Right atrium auricular region (tissue), 2 donors: ENCODE measurements at places on chromosomes 16 and 17. TPM values are rescaled to one million over a fixed set of nuclear protein-coding genes. Genes with fewer than 3 reads are reported as not detected.
A peak's percentile ranks its signal among the peaks of the same experiment; 100 is the strongest.

DNA sequence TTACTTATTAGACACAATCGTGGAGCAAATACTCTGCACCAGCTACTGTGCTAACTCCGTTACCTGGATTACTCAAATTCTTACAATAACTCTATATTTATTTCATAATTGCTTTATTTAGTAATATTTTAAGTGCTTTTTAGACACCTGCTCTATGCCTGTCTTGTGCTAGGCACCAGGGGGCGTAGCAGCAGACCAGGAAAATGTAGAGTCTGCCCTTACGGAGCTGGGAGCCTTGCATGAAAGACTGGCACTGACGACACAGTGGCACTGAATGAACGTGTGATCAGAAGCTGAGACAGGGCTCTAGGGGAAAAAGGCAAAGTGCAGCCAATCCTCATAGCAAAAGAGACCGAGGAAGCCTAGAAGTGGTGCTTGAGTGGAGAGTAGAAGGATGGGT, 486.5 kb downstream of the CDH13 start:
- no peak for DNase-seq

GRCh38 chr17:4365628-4366326, 698 bp downstream of the UBE2G1 start:
- no peak for DNase-seq

DNA sequence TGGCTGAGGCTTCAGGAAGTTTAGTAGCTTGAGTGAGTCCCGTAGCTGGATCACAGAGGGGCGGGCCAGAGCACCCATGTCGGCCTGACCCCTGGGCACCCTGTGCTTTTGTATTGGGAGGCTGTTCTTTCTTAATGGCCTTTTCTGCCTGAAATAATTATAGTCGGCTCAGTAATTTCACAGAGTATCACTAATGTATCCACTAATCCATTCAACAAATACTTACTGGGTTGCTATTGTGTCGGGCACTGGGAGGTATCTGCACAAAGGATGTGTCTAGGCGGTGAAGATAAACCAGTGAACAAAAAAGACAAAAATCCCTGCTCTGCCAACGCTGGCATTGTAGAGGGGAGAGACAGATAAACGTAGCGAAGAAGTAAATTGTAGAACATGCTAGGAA, 318.6 kb downstream of the FOXL1 start:
- no peak for DNase-seq

DNA sequence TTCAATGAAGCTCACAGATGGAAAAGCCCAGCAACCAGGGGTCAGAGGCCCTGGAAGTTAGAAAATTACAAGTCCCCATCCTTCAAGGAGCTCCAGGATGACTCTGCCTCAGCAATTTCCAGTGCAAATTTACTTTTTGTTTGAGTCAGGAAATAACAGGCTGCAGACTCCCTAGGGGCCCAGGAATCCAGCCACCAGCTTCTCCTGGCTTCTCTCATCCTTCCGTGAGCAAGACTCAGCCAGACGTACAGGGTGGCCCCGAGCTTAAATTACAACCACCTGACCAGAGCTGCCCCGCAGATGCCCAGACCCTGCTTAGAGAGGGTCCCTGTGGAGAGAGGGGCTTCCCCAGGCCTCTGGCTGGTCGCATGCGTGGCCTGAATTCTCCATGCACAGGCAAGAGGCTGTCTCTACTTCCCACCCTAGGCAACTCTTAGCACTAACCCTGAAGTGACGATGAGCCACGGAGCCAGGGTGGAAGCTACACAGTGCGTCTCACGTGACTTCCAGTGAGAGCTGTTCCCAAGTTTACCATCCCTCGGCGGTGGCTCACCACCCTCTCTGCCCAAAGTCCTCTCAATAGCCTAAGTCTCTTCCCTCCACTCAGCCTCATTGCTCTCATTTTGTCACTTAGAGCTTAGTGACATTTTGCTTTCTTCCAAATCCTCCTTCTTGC, 27.1 kb downstream of the GPR142 start:
- DNase-seq, result no peak

HS3ST3A1 gene
- total RNA-seq, result 5.6 TPM

KRTAP1-1 gene
- not detected for total RNA-seq

DNA sequence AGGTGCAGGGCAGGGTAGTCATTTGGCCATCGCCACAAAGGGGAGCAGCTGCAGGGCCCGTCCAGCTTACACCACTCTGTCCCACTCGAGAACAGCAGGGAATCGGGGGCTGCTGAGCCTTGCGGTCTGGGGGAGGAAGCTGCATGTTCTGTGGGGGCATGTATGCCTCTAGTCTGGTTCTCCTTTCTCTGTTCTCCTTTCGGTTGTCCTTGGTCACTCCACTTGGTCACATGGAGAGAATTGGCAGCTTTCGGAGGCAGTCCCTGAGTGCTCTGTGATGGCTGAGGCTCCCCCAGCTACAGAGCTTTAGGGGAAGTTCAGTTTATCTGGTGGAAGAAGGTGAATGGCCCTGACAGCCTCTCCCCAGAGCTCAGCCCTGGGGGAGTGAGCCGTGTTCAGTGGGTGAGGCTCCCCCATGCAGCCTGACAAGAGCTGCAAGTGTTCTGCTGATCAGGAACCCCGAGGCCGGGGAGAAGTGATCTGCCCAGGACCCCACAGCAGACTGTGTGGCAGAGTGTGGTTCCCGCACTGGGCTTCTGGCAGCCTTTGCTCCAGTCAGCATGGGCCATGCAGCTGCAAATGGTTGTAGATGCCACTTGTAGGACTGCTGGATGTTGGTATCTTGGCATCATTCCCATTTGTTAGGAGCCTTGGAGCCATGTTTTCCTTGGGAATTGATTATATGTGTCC, 22.3 kb upstream of the SMPD3 start:
- peak; percentile 62 for DNase-seq

DNA sequence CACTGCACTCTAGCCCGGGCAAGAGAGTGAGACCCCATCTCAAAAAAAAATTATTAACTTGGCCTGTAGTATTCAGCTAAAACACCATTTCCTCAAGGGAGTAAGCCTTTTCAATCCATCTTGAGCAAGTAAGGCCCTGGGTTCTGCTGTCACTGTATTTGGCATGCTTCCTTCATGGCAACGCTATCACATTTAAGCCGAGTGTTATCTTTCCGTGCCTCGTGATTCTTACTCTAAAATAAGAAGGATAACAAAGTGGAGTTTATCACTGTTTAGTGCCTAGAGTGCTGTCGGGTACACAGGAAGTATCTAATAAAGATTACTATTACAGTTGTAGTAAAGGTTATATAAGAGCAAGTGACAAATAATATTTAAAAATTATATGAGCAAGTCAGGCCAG, 8.8 kb downstream of the VPS53 start:
- DNase-seq, result no peak

DNA sequence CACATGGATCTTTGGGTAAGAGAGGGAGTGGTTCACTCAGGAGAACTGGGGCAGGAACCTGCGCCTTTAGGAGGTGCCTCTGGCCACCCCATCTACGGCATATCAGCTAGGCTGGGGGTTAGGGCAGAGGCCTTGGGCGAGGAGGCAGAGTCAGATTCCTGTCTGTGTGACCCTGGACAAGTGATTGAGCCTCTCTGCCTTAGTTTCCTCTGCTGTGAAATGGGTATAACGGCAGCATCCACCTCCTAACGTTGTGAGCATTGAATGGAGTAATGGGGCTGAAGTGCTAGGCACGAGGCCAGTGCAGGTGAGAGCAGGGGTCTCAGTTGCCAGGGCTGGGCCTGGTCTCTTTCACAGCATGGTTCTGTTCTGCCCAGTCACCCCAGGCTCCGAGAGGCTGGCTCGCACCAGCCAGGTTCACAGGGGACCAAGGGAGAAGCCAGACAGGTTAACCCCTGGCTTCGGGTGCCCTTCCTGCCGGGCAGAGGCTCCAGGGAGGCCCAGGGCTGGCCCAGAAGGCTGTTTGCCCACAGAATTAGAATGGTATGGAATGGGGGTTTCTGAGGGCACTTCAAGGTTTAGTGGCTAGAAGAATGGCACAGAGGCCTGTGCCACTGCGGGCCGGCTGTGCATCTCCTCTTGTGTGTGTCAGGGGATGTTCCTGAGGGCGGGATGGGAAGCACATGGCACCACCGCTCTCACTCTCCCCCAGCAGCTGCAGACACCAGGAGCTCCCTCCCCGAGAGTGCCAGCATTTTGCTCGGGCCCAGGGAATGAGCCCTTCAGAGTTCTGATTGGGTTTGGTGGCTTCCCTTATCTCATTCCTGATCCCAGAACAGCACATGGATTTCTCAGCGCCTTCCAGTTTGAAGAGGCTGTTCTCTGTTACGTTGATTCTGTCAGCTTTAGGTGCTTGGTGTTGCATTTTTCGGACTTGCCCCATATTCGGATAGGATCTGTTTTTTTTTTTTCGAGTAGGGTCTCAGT, 23.8 kb downstream of the UNC13D start:
- DNase-seq, result no peak

GFOD2 gene
- total RNA-seq, result 9.2 TPM

ACSM5 gene
- 1.7 TPM for total RNA-seq

DNA sequence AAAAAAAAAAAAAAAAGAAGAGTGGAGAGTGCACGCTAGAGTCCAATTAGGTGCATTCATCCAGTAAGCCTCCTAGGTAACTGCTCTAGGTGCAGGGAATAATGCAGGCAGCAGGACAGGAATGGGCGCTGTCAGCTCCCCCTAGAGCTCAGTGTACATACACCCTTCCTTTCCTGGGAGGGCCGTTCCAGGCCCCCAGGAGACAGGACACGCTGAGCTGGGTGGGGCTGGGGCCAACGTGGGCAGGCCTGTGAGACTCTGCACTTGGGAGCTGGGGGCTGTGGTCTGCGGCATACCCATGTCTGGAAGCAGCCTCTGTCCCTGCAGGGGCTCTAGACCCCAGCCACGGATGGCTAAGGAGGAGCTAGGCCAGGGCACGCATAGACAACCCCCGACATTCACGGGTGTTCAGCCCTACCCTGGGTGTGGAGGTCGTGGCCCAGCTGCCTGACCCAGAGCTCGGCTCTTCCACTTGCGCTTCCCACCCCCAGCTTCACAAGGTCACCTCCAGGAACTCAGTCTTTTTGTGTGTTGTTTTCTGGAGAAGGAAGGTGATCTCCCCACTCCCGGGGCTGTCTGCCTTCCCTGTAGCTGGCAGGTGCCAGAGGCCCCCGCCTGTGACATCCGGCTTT, 1.0 kb upstream of the ANTKMT start:
- no peak for DNase-seq

DNA sequence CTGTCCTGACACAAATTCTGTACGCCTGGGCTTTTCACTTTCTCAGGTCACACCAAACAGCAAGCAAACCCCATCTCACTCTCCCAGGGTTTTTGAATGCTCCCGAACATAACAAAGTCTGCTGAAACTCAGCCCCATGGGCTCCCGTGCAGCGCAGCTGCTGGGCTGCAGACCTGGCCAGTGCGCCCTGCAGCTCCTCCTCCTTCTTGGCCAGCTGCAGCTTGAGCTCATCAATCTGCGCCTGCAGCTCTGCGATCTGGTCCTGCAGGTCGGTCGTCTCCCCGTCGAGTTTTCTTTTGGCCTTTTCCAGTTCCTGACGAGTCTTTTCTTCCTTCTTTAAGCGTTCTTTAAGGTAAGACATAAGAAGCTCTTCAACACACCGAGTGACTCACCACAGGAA, 70.5 kb downstream of the NDEL1 start:
- no peak for DNase-seq

DNA sequence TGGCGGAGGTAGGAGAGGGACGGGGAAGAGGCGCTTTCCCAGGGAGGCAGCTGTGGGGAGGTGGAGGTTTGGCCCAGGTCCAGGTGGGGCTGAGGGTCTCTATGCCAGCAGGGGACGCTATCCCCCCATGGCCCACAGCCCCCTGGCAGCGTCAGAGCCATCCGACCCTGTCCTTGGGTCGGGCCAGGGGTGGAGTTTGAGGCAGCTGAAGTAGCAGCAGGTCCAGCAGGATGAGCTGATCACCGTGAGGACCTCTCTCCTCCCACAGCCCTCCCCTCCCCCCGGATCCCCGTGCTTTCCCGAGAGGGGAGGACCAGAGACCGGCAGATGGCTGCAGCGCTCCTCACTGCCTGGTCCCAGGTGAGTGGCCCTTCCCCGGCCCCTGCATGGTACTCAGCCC, 3.2 kb downstream of the ZNF205 start:
- DNase-seq, result no peak

DNA sequence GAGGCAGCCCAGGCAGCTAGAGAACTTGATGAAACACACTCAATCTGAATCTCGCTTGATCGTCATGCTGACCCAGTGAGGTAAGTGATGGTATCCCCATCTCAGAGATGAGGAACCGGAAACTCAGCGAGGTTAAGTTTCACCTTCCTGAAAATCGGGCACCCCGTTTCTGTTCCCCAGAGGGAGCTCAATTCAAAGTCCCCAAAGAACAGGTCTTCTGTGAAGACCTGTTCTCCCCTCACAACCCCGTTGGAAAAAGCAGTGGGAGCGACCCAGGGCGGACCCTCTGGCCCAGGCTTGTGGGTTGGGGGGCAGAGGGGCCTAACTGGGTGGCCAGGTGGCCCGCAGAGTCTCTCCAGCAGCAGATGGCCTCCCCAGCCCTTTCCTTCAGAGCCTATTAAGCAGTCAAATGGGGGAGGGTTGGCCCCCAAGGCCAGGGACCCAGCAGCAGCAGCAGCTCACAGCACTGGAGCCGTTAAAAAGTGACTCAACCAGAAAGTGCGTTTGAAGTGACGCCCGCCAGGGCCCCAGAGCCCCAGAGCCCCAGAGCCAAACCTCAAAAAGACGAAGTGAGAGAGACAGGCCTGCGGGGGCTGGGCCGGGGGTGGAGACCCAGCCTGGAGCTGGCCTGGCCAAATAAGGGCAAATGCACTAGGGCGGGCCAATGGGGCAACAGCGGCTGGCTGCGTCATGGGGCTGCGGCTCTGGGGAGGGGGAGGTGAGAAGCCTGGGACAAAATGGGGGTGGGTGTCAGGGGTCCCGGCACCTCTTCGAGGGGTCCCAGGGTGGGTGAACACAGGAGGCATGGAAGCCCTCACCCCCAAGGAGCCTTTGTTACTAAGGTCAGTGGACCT, 9.2 kb upstream of the TSPOAP1 start:
- peak; percentile 86 for DNase-seq

DNA sequence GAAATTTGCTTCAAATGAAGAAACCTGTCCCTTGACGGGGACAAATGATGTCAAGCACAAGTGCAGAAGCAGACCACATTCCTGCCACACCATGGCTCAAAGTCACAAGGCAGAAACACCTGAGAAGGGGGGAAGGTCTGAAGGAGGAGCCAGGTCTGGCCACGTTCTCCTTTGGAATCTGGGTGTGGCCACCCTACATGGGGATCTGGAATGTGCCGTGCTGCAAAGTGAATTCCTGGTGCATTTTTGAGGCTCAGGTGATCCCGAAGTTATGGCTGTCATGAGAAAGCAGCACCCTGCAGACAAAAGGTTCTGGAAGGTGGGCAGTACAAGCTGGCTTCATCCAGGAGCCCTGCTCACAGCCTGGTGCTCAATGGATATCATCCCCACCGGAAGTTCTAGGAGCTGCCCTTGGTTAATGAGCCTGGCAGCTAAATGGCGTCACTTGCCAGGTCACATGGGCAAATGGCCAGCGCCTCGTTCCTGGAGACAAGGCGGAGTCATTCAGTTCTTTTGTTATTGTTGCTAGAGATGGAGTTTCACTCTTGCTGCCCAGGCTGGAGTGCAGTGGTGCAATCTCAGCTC, 20.1 kb upstream of the ADCY9 start:
- DNase-seq, result no peak

SNAI3 gene
- total RNA-seq, result 1.0 TPM
